ENCODE measurements at places on chromosomes 13 and 19.

DNA sequence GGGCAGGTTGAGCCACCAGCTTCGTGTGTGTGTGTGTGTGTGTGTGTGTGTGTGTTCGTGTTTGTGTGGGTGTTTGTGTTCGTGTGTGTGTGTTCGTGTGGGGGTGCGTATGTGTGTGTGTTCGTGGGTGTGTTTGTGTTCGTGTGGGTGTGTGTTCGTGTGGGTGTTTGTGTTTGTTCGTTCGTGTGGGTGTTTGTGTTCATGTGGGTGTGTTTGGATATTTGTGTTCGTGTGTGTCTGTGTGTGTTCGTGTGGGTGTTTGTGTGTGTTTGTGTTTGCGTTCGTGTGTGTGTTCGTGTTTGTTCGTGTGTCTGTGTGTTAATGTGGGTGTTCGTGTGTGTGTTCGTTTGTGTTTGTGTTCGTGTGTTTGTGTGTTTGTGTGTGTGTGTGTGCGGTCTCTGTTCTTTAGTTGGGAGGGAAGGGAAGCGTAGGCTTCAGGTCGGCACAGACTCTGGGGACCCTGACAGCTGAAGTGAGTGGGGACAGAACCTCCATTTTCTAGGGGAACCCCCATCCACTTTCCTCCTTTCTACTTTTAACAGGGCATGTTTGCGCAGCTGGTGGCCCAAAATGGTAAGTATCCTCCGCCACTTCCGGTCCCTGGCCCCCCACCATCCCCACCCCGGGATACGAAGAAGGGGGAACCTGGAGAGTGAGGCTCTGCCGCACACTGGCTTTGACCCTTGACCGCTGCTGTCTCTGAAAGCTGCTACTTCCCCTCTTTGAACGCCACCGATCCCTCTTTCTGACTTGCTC is 1.6 kb downstream of the TNFSF9 start:
- DNase-seq: no peak

GRCh38 chr19:42074513-42075363 is 1.2 kb upstream of the ZNF574 start:
- peak; percentile 15 for DNase-seq

- DNase-seq: no peak
Observed at GRCh38 chr19:36092566-36092965, 18.4 kb upstream of the OVOL3 start.

- DNase-seq: peak; percentile 50
Observed at GRCh38 chr13:41652735-41653361, 195.5 kb downstream of the RGCC start.

- DNase-seq: peak; percentile 41
Observed at GRCh38 chr13:29756506-29756905, 93.9 kb downstream of the UBL3 start.

DNA sequence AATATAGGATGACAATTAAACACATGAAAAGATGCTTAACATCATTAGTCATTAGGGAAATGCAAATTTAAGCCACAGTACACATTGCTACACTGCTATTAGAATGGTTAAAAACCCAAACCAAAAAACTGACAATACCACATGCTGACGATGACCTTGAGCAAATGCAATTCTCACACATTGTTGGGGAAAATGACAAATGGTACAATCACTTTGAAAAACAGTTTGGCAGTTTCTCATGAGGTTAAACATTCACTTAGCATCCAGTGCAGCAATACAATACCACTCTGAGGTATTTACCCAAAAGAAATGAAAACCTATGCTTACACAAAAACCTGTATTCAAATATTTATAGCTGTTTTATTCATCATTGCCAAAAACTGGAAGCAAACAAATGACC is 11.3 kb downstream of the FLT3 start:
- no peak for DNase-seq

- DNase-seq: no peak
Observed at GRCh38 chr19:56132316-56132822, 8.7 kb upstream of the ZNF444 start.

- peak; percentile 69 for DNase-seq
Observed at GRCh38 chr19:38233740-38234251, 9.8 kb upstream of the DPF1 start.

DNA sequence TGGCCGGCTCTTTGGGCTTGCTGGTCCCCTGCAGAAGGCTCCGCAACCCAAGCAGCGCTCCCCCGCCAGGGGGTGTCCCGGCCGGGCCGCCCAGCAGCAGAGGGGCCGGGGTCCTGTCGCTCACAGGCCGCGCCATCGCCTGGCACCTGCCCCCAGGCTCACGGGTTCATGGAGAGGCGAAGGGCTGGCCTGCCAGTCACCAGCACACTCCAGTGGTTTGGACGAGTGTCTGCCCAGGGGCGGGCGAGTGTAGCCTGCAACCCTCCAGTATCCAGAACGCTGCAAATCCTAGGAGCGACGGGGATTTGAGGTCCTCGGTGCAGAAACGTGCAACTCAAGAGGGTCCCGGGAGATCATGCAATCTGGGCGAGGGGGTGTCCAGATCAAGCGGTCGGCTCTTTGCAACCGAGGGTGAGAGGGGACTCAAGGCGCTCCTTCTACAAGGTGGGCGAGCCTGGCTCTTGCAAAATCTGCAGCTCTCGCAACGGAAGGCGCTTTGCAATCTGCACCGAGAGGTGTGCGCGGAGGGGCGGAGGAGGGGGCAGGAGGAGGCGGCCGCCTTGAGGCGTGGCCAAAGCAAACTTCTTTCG is at the start of gene DBP:
Gene DBP, minus strand, starts transcription at position 521 of the 590 bp plus-strand sequence. Its CDS starts 385 bp downstream, at position 136.
- peak; percentile 48 for DNase-seq

- peak; percentile 30 for DNase-seq
Observed at GRCh38 chr19:47280183-47280797, 5.6 kb downstream of the INAFM1 start.

GRCh38 chr19:1266129-1266915 is 2.8 kb upstream of the CIRBP start:
- DNase-seq: peak; percentile 90

DNA sequence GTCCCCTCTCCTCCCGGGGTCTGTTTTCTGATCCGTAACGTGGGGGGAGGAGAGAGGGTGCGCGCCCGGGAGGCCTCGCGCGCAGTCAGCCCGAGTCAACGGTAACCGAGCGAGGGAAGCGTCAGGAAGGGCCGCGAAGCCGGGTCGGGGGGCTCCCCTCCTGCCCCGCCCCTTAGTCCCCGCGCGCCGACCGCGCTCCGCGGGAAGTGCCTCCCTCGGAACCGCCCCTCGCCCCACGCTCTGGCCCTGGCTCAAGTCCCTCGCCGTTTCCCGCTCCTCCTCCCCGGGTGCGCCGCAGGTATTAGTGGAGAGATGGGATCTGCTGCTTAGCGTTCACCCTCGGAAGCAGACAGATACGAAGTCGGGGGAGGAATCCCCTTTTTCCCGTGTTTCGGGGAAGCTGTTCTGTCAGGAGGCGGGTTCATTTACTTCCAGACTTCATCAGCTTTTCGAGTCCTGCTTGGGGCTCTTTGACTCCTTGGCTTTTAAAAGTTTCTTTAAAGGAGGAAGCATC is 770 bp downstream of the HNRNPM start:
- DNase-seq: peak; percentile 51
